KG1 (cell line): ENCODE measurements at places on chromosomes 5 and 9.

GRCh38 chr5:91373600-91373999, 9.5 kb downstream of the ARRDC3 start:
- no peak for DNase-seq

- no peak for DNase-seq
These were observed at the start of gene PRRT1B for GRCh38 chr9:131545003-131545785. Gene PRRT1B (plus strand): TSS chr9:131545523. CDS start chr9:131545616, 93 bp downstream.

DNA sequence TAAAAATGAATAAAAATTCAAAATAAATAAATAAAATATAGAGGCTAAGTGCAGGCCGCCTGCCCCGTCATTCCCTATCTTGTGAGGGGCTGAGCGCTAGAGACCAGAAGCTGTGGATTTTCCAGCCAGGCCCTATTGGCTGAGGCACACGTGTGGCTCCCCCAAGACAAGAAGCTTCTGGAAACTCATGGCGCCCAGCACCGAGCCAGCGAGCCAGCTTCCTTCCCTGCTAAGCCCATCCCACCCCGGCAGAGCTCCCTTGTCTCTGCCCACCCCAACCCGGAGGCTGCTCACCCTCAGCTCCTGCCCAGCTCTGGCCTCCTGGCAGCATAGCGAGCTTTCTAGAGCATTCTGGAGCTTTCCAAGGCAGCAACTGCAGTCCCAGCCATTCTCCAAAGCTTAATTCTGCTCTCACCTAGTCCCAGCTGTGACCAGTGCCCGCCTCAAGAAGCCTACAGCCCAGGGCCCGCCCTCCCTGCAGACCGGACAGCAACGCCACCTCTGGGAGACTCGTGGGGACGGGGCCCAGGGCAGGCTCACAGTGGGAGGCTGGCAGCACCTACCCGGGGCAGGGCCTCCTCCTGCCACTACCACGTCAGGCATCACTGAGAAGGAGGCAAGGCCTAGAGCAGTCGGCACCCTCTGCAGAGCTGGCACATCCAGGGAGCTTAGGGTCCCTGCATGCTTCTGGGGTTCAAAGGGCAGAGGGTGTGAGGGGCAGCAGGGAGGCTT, 23.2 kb upstream of the TMEM250 start:
- no peak for DNase-seq

DNA sequence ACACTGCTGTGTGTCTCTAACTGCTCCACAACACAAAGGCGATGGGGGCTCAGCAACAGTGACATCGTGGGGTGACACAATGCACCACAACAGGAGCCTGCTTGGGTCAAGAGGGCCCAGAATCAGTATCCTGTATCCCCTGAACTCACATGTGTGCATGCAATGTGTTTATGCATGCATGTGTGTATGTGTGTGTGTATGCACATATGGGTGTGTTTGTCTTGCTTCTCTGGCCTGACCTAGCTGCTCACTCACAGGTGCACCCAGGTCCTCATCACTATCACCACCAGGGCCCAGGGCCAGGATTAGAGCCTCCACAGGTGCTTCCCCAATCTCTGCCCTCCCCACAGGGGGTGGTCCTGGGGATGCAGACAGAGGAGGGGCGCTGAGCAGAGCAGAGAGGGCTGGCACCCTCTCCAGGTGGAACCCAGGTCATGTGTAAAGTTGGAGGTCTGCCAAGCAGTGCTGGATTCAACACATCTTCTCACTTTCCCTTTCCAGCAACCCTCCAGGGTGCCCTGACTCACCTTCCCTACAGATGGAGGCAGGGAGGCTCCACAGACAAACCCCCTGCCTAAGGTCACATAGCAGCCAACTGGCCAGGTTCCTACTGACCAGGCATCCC, 18.1 kb upstream of the ZNF484 start:
- DNase-seq: no peak

- no peak for DNase-seq
These were observed 91.8 kb upstream of the OR13F1 start for GRCh38 chr9:104412238-104412637.

GRCh38 chr5:77396017-77396416, 96.1 kb downstream of the WDR41 start:
- DNase-seq: no peak

DNA sequence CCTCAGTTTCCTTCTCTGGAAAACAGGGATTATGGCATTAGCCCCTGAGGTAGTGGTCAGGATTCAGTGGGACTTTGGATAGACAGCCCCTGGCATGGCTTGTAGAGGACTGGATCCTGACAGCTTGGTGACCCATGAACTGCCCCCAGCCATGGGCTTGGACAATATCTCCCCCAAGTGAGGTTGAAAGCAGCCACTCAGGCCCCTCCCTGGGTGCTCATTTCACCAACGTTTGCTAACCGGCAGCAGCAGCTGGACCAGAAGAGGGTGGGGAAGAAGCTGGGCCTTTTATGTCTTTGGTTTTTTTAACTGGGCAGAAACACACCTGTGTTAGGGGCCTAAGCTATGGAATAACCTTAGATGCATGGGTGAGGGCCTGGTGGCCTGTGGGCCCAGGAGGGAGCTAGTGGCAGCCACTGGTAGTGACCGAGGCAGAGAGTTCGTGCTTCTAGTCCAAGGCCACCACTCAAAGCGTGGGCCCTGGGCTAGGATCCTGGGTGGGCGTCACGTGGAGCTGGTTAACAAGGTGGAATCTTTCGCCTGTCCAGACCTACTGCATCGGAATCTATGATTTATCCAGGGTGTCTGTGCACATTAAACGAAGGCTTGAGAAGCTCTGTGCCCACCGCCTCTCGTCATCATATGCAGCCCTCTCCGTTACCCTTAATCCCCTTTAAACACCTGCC, 1.9 kb downstream of the SLC2A8 start:
- DNase-seq: no peak

DNA sequence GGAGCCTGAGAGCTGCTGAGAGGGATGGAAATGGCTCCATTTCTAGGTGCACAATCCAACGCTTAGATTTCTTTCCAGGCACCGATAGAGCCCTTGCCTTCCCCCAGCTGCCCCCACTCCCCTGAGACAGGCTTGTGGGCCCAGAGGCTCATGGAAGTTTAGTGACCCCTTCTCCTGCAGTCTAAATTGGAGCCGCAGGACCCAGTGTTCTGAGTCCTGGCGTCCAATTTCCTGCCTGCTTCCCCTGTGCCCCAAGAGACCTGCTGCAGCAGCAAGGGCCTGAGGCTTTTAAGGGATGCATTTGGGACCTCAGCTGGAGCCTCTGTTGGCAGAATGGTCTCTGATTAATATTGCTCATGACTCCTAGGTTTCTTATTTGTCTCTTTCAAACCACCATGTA, 61.7 kb downstream of the RGS3 start:
- no peak for DNase-seq

- DNase-seq: no peak
These were observed 8.3 kb upstream of the SEPTIN8 start for GRCh38 chr5:132785365-132785764.

- DNase-seq: no peak
These were observed 154.6 kb downstream of the FSTL4 start for GRCh38 chr5:133457439-133458355.

DNA sequence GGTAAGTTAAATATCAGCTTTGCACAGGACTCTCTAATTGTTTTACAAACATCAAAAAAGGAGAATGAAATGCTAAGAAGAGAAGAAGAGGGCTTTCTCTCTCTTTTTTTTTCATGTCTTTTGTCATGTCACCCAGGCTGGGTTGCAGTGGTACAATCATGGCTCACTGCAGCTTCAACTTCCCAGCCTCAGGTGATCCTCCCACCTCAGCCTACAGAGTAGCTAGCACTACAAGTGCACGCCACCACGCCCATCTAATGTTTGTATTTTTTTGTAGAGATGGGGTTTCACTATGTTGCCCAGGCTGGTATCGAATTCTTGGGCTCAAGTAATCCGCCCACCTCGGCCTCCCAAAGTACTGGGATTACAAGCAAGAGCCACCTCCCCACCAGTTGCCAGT, 18.6 kb downstream of the SERINC5 start:
- DNase-seq: no peak

GRCh38 chr9:137173796-137174664, 2.2 kb upstream of the TMEM210 start:
- DNase-seq: no peak

DNA sequence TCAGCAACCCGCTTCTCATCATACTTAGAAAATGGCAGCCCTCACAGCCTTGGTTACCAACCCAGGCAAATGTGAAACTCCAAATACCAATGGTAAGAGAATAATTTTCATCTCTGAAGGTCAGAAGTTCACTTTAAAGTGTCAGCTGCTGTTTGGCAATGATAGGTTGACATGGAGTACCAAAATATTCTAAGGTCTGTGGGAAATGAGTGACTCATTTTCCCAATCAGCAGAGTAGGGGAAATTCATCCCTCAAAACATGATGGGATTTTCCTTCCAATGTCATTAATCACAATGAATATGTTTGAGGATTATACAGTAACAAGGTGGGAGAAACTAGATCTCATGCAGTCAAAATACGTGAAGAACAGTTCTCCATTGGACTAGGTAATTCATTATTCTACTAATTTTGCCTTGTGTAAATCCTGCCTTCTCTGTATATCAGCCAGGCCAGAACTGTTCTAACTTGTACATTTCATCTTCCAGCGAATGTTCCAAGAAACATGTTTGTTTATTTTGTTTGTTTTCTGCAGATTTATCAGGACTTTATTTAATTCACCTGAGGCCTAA, 53.1 kb upstream of the ERBIN start:
- DNase-seq: no peak
